Hematopoietic multipotent progenitor cell treated with erythropoietin and hydrocortisone succinate and interleukin-3 and kit ligand, for 15 days (in vitro differentiated cells): ENCODE measurements at places on chromosomes 7 and 10.

GRCh38 chr7:34091321-34091917 lies 186.1 kb downstream of the BMPER start:
- no peak for DNase-seq

GRCh38 chr7:34761627-34762026 lies 103.6 kb downstream of the NPSR1 start:
- DNase-seq, result no peak

DNA sequence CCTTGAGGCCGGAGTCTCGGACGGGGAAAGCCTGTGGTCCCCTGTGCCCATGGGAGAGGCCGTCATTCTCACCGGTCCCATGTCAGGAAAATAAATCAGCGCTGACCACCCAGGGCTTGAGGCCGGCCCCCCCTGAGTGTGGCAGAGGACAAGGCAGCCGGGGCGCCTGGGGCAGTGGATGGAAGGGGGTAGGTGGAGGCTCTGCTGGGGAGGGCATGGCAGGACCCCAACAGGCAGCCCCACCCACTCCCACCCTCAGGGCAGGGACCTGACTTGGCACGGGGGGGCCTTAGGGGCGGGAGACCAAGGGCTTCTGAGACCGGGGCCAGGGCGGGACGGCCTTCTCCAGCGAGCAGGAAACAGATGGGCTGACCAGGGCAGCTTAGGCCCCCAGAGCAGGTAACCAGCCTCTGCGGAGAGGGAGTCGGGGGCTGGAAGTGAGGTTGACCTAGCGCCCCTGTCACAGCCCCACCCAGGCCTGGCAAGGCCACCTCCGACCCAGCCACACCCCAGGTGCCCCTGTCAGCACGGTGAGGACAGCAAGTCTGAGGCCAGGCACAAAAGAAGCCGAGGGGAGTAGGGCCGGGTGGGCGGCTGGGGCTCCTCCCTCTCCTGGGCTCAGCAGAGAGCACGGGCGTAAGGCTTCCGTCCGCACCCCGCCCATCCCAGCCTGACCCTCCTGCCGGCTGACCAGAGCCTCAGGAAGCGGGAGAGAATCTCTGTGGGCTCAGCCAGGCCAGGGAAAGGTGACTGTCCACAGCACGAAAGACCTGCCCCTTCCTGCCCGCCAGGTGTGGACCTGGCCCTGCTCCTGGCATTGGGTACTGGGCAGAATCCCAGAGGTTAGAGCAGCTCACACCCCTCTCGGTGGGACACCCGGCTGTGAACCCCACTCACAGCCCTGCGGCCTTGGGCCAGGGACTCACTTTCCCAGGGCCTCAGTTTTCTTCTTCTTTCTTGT lies 87.4 kb downstream of the FOXL3 start:
- DNase-seq, result no peak

DNA sequence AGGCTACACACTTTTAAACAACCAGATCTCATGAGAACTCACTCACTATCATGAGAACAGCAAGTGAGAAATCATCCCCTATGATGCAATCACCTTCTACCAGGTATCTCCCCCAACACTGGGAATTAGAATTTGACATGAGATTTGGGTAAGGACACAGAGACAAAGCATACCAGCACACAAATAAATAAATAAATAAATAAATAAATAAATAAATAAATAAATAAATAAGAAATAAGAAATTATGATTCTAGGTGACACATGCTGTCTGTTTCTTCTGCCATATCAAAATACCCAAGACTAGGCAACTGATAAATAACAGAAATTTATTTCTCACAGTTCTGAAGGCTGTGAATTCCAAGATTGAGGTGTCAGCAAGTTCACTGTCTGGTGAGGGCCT lies 87.2 kb upstream of the CYP2C9 start:
- DNase-seq, result no peak

- no peak for DNase-seq
Observed at GRCh38 chr7:155311826-155312537, 14.3 kb downstream of the INSIG1 start.

DNA sequence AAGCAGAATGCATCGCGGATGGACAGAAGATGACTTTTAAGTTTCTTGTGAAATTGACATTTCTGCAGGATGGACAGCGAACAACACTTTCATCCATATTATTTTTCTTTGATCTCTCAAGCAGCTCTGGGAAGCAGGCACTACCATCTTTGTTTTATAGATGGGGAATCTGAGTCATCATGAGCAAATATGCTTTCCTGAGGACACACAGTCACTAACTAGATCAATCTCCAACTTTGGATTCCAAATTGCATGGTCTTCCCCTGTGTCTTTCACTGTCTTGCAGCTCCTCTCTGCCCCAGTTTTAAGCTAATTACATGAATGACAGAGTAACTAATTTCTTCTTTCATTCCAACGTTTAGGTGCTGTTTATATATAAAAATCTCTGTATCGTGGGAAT lies 201.5 kb downstream of the ADAM12 start:
- DNase-seq, result no peak

- DNase-seq, result no peak
Observed at GRCh38 chr7:21942955-21943354, 2.7 kb downstream of the CDCA7L start.

DNA sequence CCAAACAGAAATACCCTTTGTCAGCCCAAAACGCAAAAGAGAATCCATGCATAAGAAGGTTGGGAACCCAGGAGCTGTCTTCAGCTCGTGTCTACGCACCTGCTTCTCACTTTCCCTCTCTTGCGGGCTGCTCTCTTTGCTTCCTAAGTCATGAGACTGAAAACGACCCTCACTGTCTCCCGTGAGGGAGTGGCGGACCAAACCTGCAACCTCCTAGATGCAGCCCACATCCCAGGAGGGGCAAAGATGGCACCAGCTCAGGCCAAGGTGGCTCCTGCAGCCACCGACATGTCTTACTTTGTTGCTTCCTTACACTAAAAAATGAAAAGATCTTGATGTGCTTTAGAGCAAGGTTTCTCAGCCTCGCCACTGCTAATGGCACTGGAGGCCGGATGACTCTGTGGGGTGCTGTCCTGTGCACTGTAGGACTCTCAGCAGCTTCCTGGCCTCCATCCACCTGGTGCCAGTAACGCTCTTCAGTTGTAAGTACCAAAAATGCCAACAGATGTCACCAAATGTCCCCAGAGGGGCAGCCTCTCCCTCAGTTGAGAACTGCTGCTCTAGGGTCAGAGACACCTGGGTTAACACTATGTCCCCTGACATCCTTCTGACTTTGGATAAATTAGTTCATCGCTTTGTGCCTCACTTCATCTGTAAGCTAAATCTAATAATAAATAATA lies 179.8 kb upstream of the PFKP start:
- DNase-seq, result no peak

DNA sequence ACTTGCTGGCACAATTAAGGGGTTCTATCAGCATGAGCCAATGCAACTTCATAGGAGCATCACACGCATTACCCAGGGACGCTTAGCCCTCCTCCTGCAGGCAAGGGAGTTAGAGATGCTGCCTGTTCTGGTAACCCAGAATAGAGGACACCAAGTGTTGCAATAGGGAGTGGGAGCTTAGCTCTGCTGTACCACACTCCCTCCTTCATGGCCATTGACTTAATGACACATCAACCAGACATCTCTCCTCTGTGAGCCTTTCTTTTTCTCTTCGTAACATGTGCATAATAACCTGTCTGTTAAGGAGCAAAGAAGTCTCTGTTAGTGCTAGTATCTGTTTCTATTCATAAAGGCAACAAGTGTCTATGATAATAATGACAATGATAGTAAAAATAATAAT lies 282.4 kb downstream of the SORCS3 start:
- no peak for DNase-seq
